ENCODE measurements at places on chromosomes 7 and 10. TPM values are rescaled to one million over a fixed set of nuclear protein-coding genes. Genes with fewer than 3 reads are reported as not detected.

CHAT gene
- not detected for total RNA-seq

COL26A1 gene
- total RNA-seq, result not detected

GIMAP7 gene
- total RNA-seq, result not detected

OR9A2 gene
- total RNA-seq, result not detected

EN2 gene
- total RNA-seq, result not detected

CLCN1 gene
- total RNA-seq, result not detected

NIPSNAP2 gene
- total RNA-seq, result 27.3 TPM

IGF2BP3 gene
- 52.6 TPM for total RNA-seq

CDH23 gene
- total RNA-seq, result 0.17 TPM

FANK1 gene
- total RNA-seq, result 8.5 TPM

All from bronchial smooth muscle cell (primary cell).